ENCODE measurements at places on chromosomes 6 and 20. TPM values are rescaled to one million over a fixed set of nuclear protein-coding genes. Genes with fewer than 3 reads are reported as not detected.

GRCh38 chr6:149969635-149970034, 5.9 kb downstream of the ULBP1 start:
- no peak for DNase-seq
- no peak overlapping the region for H3K4me3 ChIP-seq
- no peaks in the 10 kb centered on the region for H3K27me3 ChIP-seq
- H3K36me3 ChIP-seq: no peaks in the 10 kb centered on the region
- peaks cover 7% of the 10 kb centered on the region for H3K4me1 ChIP-seq
- no peak overlapping the region for H3K27ac ChIP-seq

The CYP24A1 gene
- not detected for total RNA-seq

- no peaks in the 10 kb centered on the region for H3K36me3 ChIP-seq
- H3K4me3 ChIP-seq: no peak overlapping the region
- H3K4me1 ChIP-seq: no peaks in the 10 kb centered on the region
- H3K27ac ChIP-seq: no peak overlapping the region
Measured at GRCh38 chr6:123016431-123017103, 20.5 kb downstream of the CLVS2 start.

The ZC2HC1B gene
- not detected for total RNA-seq

GRCh38 chr6:22367346-22367745, 70.5 kb upstream of the PRL start:
- no peak overlapping the region for H3K27ac ChIP-seq
- H3K27me3 ChIP-seq: no peaks in the 10 kb centered on the region
- peaks cover 8% of the 10 kb centered on the region for H3K4me1 ChIP-seq
- H3K36me3 ChIP-seq: no peaks in the 10 kb centered on the region

- no peaks in the 10 kb centered on the region for H3K4me1 ChIP-seq
- no peak overlapping the region for H3K27ac ChIP-seq
- no peak overlapping the region for H3K4me3 ChIP-seq
- no peaks in the 10 kb centered on the region for H3K27me3 ChIP-seq
- no peak for DNase-seq
- no peaks in the 10 kb centered on the region for H3K36me3 ChIP-seq
Measured at GRCh38 chr20:37677969-37678861, 15.6 kb upstream of the CTNNBL1 start.

DNA sequence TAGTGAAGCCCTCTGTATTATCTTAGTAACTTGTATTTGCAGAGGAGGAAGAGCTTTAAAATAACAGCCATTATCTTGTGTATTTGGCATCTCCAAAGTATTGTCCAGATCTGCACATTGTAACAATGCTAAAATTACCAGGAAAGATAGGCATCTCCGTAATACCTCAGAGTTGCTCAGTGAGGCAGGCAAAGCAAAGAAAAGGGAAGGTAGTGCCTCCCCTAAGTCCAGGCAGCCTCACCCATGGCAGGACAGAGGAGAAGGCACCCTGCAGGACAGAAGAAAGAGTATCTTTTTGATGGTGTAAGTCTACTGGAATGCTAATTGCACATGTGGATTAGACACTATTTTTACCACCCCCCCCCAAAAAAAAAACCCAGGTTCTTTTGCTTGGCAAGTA, 13.6 kb upstream of the SSTR4 start:
- DNase-seq: no peak
- H3K27ac ChIP-seq: no peak overlapping the region

DNA sequence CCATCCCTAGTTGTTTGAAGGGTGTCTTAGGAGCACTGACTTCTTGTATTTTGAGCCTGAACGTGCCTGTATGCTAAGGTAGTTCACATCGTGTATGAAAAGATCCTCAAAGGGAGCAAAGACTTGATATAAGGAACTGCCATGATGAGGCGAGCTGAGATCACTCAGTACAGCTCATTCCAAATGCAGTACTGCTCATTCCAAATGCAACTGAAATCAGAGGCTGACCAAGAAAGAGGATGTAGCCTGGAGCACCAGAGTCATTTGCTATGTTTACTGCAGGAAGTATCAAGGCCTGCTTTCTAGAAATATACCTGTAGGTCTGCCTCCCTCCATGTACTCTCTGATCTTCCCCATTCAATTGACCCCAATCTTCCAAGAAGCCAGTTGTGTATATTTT, 832.2 kb downstream of the EYS start:
- H3K27me3 ChIP-seq: no peaks in the 10 kb centered on the region
- H3K4me1 ChIP-seq: no peaks in the 10 kb centered on the region
- DNase-seq: no peak
- H3K36me3 ChIP-seq: no peaks in the 10 kb centered on the region
- H3K4me3 ChIP-seq: no peak overlapping the region

DNA sequence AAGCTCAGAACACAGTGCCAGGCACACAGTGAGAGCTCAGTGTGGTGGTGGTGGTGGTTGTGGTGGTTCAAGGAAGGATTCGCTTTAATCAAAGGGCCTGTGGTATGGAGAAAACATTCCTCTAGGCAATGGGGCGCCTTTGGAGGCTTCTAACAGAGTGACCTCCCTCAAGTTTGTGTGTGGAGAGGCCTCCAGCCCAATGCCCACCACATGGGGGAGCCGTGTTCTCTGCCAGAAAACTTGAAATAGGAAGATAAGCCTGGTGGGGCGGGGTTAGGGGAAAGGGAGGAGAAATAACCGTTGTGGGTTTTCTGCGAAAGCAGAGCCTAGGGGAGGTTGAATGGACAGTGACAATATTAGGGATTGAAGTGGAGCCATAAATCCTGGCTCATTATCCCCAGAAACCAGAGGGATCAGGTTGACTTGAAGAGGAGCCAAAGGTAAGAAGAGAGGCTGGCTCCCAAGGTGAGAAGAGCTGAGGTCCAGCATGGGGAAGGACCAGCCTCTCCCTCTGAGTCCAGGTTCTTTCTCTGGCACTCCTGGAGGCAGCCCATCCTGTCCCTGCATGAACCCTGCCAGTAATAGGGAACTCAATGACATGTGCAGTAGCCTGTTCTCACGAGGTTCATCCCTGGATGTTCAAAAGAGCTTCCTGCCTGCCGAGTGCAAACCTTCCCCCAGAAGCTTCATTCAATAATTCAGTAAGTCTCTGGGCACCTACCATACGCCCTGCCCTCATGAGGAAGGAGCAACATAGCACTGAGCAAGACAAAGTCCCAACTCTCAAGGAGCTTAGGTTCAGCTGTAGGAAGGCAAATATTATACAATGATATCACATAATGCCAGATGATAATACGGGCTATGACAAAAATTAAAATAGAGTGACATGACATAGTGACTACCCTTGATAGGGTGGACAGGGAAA, 51.4 kb downstream of the TGM2 start:
- no peaks in the 10 kb centered on the region for H3K27me3 ChIP-seq
- no peak for DNase-seq
- peaks cover 11% of the 10 kb centered on the region for H3K4me1 ChIP-seq
- no peak overlapping the region for H3K4me3 ChIP-seq
- H3K36me3 ChIP-seq: no peaks in the 10 kb centered on the region

DNA sequence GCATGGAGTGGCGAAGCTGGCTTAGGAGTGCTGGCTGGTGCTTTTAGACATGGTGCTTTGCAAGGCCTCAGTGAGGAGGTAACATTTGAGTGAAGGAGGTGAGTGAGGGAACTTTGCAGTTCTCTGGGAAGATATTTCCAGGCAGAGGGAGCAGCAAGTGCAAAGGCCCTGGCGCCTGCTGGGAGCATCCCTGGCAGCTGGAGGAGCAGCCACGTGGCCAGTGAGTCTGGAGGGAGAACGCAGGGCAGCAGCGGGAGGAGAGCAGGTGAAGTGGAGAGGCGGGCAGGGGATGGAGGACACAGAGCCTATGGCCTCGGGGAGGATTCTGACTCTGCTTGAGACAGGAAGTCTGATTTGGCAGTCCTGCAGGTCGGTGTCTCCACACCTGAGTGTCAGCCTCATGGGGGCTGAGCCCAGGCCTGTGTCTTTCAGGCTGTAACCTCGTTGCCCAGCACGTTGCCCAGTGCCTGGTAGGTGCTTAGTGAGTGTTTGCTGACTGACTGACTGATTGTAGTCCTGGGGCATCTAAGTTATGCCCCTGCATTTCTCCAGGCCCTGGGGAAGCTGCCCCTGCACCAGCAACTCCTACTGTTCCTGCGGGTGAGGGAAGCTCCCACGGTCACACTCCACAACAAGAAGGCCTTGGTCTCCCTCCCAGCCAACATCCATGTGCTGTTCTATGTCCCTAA, 11.0 kb upstream of the BPIFB4 start:
- H3K27me3 ChIP-seq: no peaks in the 10 kb centered on the region
- H3K36me3 ChIP-seq: no peaks in the 10 kb centered on the region
- no peak overlapping the region for H3K4me3 ChIP-seq

DNA sequence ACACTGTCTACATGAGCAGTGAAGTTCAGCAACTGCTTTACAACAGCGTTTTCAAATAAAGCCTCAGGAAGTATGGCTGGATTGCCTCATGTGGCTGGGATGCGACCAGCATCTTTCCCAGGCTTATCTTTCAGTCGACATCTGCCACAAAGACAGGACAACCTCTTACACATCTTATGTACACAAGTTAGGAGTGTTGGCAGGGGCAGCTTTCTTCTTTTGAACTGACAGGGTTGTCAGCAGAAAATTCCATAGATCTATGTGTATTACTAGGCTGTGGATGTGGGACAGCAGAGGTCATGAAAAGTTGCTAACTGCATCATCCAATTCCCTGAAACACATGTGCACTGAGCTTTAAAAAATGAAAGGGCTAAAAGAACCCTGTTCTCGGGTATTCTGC, 48.1 kb downstream of the PLAGL1 start:
- no peak for DNase-seq
- H3K4me3 ChIP-seq: no peak overlapping the region
- no peak overlapping the region for H3K27ac ChIP-seq
- H3K4me1 ChIP-seq: no peaks in the 10 kb centered on the region
